ENCODE measurements at places on chromosomes 2 and 18.

GRCh38 chr18:13611601-13612195, 114.7 kb downstream of the FAM210A start:
- no peak for DNase-seq

DNA sequence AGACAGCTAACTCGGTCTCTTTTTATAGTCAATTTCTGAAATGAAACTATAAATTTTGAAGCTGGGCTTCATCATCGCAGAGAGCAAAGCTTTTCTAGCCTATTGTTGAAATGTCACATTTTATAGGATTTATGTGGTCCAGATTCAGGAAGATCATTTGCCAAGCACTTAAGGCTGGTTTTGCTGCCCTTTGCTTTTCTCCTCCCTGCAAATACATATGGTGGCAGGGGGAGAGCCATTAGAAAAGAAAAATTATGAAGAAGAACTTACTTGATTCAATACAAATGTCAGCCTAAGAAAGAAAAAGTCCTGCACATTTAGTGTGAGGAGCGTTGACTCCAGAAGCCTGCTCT, 206.9 kb upstream of the NRP2 start:
- no peak for DNase-seq

GRCh38 chr2:55150834-55151233, 81.3 kb downstream of the CLHC1 start:
- no peak for DNase-seq

DNA sequence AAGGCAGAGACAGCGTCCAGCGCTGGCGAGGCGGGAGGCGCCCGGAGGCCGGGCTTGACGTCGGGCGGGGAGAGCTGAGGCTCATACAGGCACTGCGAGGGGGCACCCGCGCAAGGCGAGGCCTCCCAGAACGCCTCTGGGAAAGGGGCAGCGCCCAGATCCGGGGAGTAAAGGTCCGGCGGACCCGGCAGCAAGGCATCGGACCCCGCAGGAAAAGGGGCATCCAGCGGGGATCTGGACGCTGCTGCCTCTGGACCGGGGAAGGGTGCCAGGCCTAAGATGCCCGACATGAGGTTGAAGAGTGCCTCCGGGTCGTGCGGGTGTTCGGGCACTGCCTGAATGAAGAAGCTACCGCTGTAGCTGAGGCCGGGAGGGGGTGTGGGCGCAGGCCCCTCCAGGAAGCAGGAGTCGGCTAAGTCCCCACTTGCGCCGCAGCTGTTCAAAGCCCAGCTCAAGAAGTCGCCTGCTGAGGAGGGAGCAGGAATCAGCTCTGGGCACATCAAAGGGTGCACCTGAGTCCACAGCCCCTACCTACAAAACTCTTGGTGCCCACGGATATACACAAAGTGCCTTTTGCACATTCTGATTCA, 937 bp downstream of the EGR4 start:
- no peak for DNase-seq

- DNase-seq = no peak
Measured at GRCh38 chr2:98324181-98324580, 22.1 kb upstream of the CNGA3 start.

GRCh38 chr2:164335947-164336346, 285.3 kb downstream of the GRB14 start:
- DNase-seq = no peak

GRCh38 chr2:177633111-177633510, 240.5 kb downstream of the AGPS start:
- DNase-seq = no peak
